Stimulated activated CD4-positive, alpha-beta T cell treated with anti-CD3 and anti-CD28 coated beads, Interleukin-4, amount 100 ng/mL, for 48 hours (primary cell): ENCODE measurements at places on chromosomes 1 and 21.

- no peak for DNase-seq
Observed at GRCh38 chr1:243550276-243550675, 294.4 kb downstream of the SDCCAG8 start.

DNA sequence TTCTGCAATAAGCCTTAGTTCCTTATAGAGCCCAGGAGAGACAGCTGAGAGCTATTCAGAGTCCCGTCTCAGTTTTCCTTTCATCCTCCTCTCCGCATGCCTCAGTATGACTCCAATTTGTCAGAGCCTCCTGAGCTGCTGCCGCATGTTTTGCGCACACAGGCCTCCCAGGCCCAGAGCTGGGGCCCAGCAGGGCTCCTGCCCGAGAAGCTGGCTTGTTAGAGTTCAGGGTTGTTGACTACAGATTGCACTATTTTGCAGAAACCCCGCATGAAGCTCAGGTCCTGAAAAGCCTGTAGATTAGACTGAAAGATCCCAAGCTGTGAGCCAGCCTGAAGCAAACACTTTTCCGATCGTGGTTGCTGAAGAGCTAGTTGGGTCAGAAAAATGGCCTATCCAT, 51.5 kb downstream of the IGSF5 start:
- no peak for DNase-seq

DNA sequence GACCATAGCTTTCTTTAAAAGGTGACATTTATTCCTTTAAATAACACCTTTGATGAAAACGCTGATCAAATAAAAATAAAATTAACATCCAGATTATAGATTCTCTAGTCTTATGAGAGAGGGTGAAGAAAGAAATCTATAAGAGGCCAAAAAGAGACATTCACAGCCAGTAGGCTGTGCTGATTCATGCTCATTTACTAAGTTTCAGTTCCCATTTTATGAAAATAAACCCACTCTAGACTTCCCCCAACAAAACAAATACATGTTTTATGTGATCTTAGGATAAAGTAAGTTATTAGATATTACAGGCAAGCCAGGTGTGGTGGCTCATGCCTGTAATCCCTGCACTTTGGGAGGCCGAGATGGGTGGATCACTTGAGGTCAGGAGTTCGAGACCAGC, 21.1 kb downstream of the ESRRG start:
- no peak for DNase-seq

GRCh38 chr21:25913479-25913878, 178.7 kb downstream of the GABPA start:
- DNase-seq: no peak

- DNase-seq: no peak
Observed at GRCh38 chr1:206911064-206911663, 10.6 kb downstream of the FCMR start.
